B cell (primary cell): ENCODE measurements at places on chromosomes 13 and 19. TPM values are rescaled to one million over a fixed set of nuclear protein-coding genes. Genes with fewer than 3 reads are reported as not detected.

DNA sequence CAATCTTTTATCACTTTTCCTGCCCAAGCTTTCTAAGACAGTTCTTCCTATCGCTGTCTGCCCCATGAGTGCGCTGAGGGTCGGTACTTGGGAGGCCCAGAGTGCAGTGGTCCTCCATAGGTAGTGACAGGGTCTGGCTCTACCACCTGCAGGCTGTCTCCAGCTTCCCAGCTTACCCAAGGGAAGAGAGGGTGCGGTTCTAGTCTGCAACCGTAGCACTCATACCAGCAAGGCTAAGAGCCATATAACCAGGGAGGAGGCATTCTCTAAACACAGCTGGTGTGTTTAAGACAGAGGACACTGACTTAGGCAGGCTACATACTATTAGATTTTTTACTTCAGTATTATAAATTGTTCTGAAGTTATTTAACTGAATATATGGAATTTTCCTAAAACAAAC, 8.2 kb downstream of the PROZ start:
- no peak for DNase-seq

The ZNF813 gene
- total RNA-seq: 7.8 and 10.8 TPM in 2 replicates

The DMKN gene
- total RNA-seq: 1.8 and 4.5 TPM in 2 replicates

The CDC42EP5 gene
- total RNA-seq: not detected in 2 replicates

GRCh38 chr19:2477732-2478191, 1.8 kb downstream of the GADD45B start:
- peak; percentile 62 for DNase-seq

The SETDB2 gene
- 38.2 and 40.1 TPM in 2 replicates for total RNA-seq

The CHERP gene
- total RNA-seq: 87.3 and 98.9 TPM in 2 replicates

The APLP1 gene
- total RNA-seq: not detected in 2 replicates

The NPAS1 gene
- 1.1 TPM in 2 replicates for total RNA-seq

The ATXN8OS gene
- total RNA-seq: not detected in 2 replicates

GRCh38 chr13:41139296-41139966, 6.8 kb upstream of the KBTBD6 start:
- no peak for DNase-seq

DNA sequence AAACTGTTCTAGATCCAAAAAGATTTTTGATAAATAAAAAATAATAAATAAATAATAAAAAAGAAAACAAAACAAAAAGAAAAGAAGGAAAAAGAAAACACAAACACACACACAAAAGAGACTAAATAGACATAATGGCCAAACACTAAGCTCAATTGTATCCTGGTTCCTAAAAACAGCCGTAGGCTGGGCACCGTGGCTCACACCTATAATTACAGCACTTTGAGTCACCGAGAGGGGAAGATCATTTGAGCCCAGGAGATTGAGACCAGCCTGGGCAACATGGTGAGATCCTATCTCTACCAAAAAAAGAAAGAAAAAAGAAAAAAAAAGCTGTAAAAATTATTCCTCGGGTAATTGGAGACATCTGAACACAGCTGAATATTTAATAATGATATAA, 8.9 kb downstream of the ETHE1 start:
- DNase-seq: no peak

The ZNF560 gene
- not detected in 2 replicates for total RNA-seq

- DNase-seq: no peak
Observed at GRCh38 chr13:42394361-42394708, 122.4 kb downstream of the AKAP11 start.

GRCh38 chr13:31042481-31043165, 110.2 kb downstream of the TEX26 start:
- no peak for DNase-seq

GRCh38 chr19:29324717-29325116, 111.8 kb upstream of the UQCRFS1 start:
- no peak for DNase-seq

DNA sequence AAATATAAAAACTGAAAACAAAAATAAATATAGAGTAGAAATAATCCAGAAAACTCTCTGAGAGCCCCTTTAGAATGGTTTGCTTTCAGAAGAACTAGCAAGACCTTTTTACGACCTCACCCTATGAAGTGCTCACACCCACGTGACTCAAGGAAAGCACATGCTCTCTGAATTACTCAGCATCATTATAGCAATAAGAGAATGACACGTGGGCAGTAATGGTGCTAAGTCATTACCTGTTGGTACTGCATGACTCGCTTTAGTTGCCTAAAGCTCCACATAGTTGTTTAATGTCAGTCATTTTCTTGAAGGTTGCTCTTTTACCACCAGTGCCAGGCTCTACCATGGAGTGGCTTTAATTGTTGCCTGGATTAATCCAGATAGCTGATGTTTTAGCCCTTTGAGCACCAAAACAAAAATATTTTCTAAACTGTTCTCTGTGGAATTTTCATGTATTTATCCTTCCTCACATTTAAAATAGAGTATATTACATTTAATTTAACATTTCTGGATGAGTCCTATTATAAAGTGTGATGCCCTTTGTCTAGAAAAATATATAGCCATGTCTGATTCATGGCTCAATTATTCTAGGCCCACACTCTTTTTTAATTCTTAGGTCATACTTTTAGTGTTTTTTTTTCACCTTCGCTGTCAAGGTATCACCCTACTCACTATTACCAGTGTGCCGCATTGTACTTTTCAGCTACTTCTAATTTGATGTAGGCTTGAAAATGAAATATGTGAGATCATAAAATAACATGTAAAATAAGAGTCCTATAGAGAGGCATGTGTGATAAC, 56.8 kb downstream of the THSD1 start:
- DNase-seq: no peak

DNA sequence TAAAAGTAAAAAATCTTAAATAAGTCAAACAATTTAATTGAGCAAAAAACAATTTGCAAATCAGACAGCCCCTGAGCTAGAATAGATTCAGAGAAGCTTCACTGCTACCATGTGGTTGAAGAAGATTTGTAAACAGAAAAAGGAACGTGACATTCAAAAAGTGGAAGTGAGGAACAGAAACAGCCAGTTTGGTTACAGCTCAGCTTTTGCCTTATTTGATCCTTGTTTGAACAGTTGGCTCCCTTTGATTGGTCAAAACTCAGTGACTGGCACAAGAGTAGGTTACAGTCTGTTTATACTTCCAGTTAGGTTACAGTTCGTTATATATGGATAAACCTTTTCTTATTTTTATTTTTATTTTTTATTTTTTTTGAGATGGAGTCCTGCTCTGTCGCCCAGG, 5.8 kb downstream of the ZNF221 start:
- no peak for DNase-seq

The GRIN2D gene
- total RNA-seq: not detected in 2 replicates

The PSG4 gene
- total RNA-seq: not detected in 2 replicates

- no peak for DNase-seq
Observed at GRCh38 chr13:90447734-90448101, 899.8 kb upstream of the MIR17HG start.

The AMER2 gene
- not detected in 2 replicates for total RNA-seq

- DNase-seq: no peak
Observed at GRCh38 chr13:99278200-99278599, 20.0 kb upstream of the GPR18 start.
